GM10248 (cell line): ENCODE measurements at places on chromosomes 5 and 9.

- no peak for DNase-seq
Measured at GRCh38 chr5:92265804-92266203, 882.7 kb upstream of the ARRDC3 start.

DNA sequence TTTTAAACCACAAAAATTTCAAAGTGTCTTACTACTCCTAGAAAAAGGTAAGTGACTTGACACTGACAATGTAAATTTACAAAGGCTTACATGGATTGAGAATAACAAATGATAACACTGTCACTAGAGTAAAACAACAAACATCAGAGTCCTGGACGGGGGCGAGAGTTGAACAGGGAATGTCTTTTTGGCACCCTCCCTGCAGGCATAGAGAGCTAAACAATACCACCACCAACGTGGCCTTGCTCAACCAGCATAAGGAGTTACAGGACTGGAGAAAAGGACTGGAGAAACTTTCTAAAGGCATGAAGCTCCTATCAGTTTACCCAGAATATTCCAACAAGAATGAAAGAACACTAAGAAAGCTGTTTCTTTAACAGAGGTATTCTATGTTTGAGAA, 55.3 kb downstream of the PTBP3 start:
- DNase-seq, result no peak

- no peak for DNase-seq
Measured at GRCh38 chr9:111572950-111573604, 26.4 kb downstream of the PTGR1 start.

DNA sequence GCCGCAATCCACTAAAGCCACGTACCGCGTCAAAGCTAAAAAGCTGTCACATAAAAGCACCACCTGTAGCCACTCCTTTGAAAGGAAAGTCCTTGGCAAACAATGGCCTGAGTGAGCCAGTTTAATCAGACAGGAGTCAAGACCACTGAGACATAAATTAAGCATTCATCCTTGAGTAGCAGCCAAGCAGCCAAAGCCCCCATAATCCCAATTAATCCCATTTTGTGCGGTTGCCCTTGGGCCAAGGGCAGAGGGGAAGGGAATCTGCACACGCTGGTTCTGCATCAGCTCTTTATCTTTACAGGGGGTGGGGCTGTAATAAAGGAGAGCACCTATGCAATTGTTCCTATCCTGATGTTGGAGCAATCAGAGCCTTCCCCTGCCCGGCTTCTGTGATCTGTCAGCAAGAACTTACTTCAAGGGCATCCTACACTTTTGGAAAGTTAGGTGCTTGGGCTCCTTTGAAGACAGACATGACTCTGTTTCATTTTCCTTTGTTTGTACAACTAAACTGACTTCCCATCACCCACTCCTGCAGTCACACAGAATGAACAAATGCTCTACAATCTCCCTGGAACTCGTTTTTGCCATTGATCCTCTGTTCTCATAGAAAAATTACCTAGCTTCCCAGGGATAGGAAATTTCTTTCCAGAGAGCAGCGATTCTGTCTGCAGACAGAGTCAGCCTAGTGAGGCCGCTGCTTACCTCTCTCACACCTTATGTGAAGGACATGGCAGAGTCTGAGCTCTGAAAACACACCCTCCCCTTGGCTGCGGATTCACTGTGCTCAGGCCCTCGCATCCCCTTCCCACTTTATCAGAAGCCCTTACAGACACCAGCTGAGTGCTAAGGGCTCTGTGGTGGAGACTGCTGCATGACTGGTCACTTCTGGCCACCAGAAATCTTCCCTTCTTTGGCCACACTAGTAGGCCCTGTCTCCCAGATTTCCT, 116.2 kb upstream of the TBCA start:
- no peak for DNase-seq

GRCh38 chr5:66469684-66470083, 126.5 kb upstream of the MAST4 start:
- no peak for DNase-seq

- no peak for DNase-seq
Measured at GRCh38 chr5:87155106-87155505, 112.6 kb upstream of the RASA1 start.

DNA sequence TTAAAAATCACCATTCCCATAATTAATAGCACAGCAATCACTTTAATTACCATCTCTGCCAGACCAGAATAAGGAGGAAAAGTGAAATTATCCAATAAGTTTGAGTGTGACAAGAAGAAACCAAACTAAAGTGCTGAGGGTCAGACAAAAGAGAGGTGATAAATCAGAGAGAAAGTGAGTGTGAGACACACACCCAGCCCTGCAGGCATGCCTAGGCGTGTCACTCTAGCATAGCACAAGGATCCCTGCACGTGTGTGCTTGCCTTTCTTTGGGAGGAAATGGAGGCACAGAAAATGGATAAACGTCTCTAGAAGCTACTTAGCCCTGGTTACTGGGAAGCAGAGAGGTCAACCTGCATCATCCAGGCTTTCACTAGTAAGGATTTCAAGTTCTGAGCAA, 56.2 kb downstream of the SEMA6A start:
- no peak for DNase-seq

GRCh38 chr5:154237946-154238345, 47.4 kb downstream of the GALNT10 start:
- DNase-seq, result no peak

DNA sequence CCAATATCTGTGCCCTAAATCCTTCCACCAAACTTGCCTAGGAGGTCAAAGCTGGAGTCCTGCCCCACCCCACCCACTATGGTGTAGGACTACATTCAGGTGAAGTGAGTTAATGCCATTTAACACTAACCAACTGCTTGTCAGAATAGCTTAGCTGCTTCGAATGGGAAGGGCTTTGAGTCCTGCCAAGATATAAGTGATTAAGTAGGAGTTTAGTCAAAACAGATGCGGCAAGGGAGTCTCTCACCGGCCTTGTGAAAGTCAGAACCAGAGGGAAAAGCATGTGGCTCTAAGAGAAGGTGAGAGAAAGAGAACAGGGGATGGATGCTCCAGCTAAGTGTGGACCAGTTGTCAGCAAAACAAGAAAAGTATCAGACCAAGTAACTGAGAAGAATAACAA, 132.6 kb downstream of the SPOCK1 start:
- DNase-seq, result no peak

DNA sequence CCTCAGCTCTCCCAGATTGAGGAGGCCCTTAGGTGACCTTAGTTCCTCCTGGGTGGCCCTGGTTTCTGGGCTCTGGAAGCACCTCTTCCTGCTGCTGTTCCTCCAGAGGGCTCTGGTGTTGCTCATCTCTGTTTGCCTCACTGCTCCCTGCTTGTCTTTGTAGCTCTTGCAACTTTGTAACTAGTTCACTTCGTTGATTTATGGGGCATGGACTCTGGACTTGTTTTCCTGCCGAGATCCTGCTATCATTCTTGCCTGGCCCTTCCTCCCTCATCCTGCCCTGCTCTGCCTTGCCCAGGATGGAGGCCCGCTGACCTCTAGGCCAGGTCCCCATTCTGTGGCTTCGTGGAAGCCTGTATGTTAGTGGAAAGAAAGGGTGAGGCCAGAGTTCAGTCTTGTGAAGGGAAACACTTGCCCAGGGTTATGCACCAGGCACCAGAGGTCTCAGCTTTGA, 169.3 kb downstream of the MACROH2A1 start:
- DNase-seq, result no peak

DNA sequence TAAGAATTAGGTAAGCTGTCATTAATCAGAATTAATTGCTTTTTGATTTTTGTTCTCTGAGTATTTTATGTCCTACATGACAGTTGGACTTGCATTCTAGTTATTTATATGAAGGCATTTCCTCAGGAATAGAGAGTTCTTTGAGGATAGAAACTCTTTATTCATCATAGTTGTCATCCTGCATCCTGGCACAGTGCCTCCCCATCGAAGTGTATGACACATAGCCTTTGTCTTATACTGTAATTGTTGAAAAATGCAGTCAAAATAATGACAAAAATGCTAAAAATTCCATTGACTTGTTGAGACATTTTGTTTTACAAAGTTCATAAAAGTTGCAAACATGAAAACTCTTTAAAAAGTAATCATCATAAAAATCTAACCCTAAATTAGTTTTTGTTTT, 36.5 kb downstream of the CFAP95 start:
- no peak for DNase-seq

DNA sequence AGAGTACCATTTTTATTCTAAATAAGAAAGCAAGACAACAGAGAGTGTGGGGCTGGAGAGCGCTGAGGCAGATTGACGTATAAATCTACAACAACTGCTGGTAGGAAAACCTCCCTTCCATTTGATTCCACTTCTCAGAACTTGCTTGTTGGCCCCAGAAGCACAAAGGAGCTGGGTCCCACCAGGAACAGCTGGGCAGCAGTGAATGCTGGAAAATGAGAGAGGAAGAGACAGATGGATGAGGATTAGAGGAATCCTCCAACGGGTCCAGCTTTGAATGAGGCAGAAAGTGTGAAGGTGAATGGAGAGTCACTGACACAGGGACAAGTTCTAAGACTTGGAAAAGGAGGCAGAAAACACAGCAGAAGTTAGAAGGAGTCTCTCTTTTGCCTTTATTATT, 14.8 kb downstream of the TAS2R1 start:
- DNase-seq, result no peak

DNA sequence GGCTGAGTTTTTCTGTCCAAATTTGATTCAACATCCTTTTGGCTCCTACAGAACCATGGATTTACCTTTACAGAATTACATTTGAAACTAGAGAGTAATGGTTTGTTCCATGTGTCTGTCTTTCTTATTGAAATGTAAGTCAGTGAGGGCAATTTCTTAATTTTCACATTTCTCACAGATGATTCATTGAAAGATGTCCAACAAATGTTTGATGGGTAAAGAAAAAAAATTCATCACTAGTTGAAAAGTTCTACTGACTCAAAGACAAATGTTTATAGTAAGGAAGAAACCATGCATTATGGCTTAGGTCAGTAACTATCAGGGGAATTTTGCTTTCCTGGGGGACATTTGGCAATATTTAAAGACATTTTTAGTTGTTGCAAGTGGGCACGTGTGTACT, 131.6 kb upstream of the TRPM3 start:
- DNase-seq, result no peak

DNA sequence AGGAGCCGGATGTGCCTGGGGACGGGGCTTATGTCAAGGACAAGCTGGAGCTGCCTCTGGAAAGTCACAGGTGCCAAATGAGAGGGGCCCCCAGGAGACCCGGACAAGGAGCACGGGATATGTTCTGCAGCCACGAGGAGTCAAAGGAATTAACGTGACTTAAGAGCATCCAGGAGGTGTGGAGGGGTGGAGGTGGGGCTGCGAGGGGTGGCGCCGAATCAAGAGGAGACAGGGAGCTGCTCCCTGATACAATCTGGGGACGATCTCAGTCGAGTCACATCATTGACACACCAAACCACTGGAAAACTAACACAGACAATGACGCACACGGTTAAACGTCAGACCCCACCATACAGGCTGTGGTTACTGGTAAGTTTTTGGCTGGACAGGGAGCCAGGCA, 10.4 kb downstream of the CCDC127 start:
- no peak for DNase-seq

DNA sequence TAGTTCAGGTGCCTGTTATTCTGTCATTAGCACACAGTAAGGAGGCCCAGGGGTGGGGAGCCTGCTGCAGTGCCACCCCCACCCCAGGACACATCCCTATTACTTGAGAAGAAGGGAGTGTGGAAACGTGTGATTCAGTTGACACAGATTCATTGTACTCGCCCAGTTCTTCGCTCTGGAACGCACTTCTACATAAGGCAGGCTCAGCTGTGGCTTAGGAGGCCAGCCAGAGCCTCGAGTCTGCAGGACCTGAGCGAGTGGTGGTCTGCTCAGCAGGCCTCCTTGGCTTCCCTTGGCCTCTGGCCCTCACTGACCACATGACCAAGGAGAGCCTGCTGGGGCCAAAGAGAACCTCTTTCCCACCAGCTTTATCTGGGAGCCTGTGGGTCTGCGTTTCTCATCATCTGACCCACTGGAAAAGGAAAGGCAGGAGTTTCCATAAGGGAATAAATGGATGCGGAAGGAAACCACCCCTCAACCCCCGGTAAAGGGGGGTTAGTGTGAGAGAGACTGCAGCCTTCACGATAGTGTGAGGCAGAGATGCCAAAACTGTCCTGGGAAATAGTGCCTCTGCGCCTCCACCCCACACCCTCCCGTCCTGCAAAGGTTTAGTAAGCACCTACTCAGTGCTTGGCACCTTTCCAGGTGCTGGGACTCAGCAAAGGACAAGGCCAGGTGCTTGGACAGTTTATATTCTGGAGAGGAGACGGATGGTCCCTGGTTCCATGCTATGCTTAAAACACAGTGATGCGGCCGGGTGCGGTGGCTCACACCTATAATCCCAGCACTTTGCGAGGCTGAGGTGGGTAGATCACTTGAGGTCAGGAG, 73.7 kb downstream of the PPARGC1B start:
- no peak for DNase-seq

- peak; percentile 70 for DNase-seq
Measured at GRCh38 chr5:134503088-134503936, 22.2 kb upstream of the JADE2 start.

GRCh38 chr9:74431467-74431866, 65.7 kb upstream of the RORB start:
- DNase-seq, result no peak

- no peak for DNase-seq
Measured at GRCh38 chr5:3490957-3491507, 104.6 kb upstream of the IRX1 start.

DNA sequence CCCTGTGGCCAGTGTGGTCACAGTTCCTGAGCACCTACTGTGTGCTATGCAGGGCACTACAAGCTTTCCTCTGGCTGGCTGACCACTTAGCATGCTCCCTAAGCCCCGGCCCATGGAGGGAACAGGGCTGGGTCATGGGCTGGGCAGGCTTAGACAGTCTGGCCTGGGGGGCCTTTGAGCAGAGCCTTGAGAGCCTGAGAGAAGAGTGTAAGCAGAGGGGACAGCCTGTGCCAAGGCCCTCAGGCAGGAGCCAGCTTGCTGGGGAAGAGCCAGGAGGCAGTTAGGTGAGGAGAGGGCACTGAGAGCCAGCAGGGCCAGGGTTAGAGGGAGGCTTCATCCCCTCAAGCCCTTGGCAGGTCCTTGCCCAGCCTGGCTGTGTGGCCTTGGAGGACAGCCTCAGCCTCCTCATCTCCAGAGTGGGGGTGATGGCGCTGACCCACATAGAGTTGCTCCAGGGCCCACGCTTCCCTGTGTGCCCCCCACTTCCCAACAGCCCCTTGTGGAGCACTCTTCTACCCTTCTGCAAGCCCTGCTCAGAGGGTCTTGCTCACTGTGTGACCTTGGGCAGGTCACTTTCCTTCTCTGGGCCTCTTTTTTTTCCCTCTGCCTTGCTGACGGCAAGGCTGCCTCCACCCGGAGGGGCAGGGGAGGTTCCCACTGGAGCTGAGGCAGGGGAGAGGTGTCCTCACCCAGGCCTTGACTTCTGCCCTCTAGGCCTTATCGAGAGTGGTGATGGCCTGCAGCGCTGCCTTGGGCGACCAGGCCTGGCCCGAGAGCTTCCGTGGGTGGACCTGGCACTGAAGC, 107.1 kb downstream of the PHF2 start:
- peak; percentile 7 for DNase-seq

GRCh38 chr9:90839183-90839728, 37.6 kb downstream of the SYK start:
- no peak for DNase-seq
